Activated CD4-positive, alpha-beta memory T cell treated with anti-CD3 and anti-CD28 coated beads, Interleukin-2, amount 10 ng/mL, durations not matched to agents 7 days and 5 days (primary cell): ENCODE measurements at places on chromosomes 1 and 21. TPM values are rescaled to one million over a fixed set of nuclear protein-coding genes. Genes with fewer than 3 reads are reported as not detected.

DNA sequence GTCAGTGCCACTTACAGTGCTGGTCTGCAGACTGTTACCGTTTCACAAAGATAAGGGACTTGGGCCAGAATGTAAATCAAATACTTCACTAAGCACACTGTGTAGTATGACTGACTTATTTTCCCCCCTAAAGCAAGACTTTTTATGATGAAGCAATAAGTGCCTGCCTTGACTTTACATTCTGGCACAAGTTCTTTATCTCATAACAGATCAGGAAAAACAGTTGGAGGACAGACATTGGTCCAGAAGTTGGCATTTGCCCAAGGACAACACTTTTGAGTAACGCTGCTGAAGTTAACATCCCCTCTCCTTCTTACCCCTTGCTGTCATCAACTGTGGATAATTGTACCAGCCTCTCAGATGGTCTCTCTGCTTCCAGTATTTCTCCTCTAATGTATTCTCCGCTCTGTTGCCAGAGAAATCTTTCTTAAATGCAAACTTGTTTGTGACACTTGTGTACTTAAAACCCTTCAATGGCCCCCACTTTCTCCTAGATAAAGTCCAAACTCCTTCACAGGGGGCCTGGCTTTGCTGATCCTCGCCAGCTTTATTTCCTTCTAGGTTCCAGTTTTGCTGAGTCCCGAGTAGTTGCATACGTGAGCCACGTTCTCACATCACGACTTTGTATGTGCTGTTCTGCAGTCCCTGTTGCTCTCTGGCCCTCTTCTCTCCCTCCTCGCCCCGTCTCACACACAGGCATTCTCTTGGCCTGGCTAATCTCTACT is 45.7 kb downstream of the S1PR1 start:
- no peak overlapping the region for H3K4me3 ChIP-seq
- H3K27me3 ChIP-seq: no peaks in the 10 kb centered on the region
- DNase-seq: no peak
- H3K36me3 ChIP-seq: peaks cover 14% of the 10 kb centered on the region
- peaks cover 92% of the 10 kb centered on the region for H3K4me1 ChIP-seq
- H3K27ac ChIP-seq: no peak overlapping the region

The KDF1 gene
- total RNA-seq: not detected

- H3K4me3 ChIP-seq: no peak overlapping the region
- H3K36me3 ChIP-seq: no peaks in the 10 kb centered on the region
- H3K27me3 ChIP-seq: no peaks in the 10 kb centered on the region
- H3K4me1 ChIP-seq: no peaks in the 10 kb centered on the region
- DNase-seq: no peak
- H3K27ac ChIP-seq: no peak overlapping the region
These were observed 444.8 kb downstream of the TTLL7 start for GRCh38 chr1:83554174-83554573.

DNA sequence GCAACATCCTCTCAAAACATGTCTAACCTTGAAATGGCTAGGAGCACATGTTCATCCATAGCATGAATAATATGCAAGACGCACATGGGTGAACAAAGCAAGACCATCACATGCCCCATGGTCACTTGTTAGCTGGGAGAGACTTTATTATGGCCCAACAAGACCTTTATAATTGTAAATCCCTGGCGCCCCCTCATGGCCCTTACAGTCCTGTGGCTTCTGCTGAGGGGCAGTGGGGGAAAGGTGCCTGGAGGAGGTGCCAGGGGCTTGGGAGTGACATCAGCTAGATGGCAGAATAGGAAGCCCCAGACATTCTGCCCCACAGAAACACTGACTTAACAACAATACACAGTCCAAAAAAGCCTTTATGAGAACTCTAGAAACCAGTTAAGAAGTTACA is 51.7 kb downstream of the CSMD2 start:
- DNase-seq: no peak
- no peak overlapping the region for H3K27ac ChIP-seq
- no peaks in the 10 kb centered on the region for H3K36me3 ChIP-seq
- no peaks in the 10 kb centered on the region for H3K27me3 ChIP-seq

DNA sequence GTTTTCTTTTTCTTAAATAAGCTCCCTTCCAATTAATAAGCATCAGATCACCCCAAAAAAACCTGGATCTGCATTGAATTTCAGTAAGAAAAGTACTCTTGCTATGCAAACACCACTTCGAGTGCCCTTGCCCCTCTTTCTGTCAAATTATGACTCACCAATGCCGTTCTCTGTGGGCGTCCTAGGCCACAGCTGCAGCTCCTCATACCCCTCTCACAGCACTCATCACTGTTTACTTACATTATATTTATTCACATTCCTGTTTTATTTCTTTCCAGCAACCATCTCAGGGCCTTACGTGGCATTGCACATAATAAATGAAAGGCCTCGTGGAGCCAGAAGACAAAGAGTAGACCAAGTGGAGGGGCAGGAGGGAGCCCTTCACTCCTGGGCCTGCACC is 99.1 kb upstream of the CTTNBP2NL start:
- no peak for DNase-seq
- no peak overlapping the region for H3K4me3 ChIP-seq
- no peak overlapping the region for H3K27ac ChIP-seq
- H3K4me1 ChIP-seq: no peaks in the 10 kb centered on the region
- H3K27me3 ChIP-seq: peaks cover 12% of the 10 kb centered on the region

The TACSTD2 gene
- total RNA-seq: not detected

DNA sequence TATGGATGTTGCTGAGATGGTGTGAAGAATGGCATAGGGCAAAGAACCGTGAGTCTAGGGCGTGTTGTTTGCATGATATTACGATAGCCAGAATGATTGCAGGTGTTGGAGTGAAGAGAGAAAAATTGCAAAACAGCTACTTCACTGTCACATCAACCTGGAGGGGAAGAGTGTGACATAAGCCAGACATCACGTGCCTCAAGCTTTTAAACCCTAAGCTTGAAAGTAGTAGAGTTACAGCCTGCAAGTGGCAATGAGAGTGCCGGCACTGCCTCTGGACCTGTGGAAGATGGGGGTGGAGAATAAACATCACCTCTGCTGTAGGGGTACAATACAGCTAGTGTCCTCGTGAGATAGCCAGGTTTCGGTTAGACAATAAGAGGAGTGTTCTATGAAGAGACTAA is 11.1 kb downstream of the EEIG2 start:
- no peak overlapping the region for H3K27ac ChIP-seq
- no peaks in the 10 kb centered on the region for H3K36me3 ChIP-seq
- H3K4me1 ChIP-seq: no peaks in the 10 kb centered on the region
- H3K27me3 ChIP-seq: no peaks in the 10 kb centered on the region
- H3K4me3 ChIP-seq: no peak overlapping the region
- DNase-seq: no peak

The SLC44A3 gene
- total RNA-seq: 0.25 TPM

The RSRP1 gene
- 236 TPM for total RNA-seq
